Esophagus muscularis mucosa (tissue), 4 donors: ENCODE measurements at places on chromosomes 5 and 9.

DNA sequence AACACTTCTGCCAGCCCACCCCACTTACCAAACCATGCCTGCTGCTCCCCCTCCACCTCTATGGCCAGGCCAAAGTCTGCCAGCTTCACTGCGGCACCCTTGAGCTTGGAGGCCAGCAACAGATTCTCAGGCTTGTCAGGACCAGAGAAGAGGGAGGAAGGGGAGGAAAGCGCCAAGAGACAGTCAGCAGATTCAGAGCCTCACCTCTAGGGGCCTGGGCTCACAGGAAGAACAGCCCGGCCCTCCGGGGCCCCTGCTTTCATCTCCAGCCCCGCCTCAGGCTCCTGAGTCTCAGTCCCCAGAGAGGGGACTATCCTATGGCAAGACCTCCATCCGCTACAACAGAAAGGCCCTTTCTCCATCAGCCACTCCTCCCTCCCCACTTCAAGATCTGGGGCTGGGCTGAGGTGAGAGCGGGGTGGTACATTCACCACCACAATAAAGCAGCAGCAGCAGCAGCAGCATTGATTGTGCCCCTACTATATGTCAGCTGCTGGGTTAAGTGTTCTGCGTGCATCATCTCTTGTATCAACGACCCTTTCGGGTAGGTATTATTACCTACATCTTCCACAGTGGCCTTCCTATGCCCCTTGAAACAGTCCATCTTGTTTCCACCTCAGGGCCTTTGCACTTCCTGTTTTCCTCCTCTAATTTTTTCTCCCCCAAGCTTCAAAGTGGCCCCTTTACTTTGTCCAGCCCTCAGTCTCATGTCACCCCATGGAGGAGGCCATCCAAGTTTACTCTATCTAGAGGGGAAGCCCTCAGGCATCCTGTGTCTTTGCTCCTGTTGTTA is 36.0 kb downstream of the CAMK2A start:
- no peak for DNase-seq

DNA sequence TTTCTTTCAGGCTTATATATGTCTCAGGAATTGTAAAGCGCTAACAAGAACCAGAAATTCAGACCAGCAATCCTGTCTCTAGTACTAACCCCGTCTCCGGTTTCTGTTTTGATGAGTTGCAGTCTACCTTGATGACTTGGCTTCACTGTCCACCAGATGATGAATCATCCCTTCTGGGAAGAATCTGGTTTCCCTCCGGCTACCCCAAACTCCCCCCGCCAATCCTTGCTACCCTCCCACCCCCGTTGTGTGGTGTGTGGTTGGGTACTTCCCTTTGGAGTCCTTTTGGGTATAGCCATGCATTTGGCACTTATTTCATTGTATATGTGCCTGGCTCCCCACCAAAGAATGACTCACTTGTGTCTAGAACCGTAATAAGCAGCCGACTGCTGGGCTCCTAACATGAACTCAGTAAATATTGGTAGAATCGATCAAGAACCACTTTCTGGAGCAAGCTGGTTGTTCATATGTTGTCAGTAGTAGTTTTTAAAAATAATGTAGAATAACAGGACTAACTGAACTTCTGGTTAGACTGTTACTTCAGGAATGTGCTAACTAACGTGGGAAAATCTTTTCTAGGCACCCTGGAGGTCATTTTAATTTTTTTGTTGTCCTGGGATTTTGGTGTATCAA is 8.3 kb upstream of the TGFBI start:
- no peak for DNase-seq

- no peak for DNase-seq
These were observed 23.9 kb upstream of the CTSL start for GRCh38 chr9:87701931-87702421.

DNA sequence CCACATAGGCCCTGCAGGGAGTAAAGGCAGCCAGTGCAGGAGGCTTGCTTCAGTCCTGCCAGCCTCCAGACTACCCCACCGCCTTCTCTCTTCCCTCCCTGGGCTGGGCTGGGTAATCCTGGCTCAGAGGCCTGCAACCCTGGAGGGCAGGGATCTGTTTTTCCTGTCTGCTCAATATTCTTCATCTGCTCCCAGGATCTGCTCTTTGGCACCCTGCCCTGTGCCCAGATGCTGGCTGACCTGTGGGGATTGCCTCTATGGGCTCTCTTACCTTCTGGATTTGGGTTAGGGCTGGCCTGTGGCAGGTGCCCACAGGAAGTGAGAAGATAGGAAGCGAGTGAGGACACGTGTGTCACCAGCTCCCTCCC is 7.3 kb upstream of the ANGPTL2 start:
- DNase-seq, result no peak

- no peak for DNase-seq
These were observed 43.1 kb downstream of the BASP1 start for GRCh38 chr5:17260549-17260948.

DNA sequence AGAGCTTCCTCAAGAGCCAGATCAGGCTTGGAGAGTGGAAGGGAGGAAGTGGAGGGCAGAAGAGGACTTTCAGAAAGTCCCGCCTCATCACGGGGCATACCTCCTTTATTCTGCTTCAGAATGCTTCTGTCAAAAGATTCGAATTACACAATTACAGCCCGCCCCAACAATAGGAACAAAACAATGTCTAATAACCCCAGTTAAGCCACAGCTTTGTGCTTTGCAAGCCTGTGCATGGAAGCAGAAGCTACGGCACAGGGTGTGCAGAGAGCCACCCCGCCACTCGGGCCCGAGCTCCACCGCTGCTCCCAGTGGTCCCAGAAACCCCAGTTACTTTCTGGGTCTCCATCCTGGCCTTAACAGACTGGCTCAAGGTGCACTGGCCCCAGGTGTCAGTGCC is 23.5 kb downstream of the HNRNPH1 start:
- DNase-seq, result no peak

- no peak for DNase-seq
These were observed 31.0 kb upstream of the TCF7 start for GRCh38 chr5:134083517-134083916.

GRCh38 chr5:164636456-164636855 is 1131.0 kb downstream of the MAT2B start:
- no peak for DNase-seq

GRCh38 chr5:179530069-179530998 is 20.0 kb upstream of the RUFY1 start:
- no peak for DNase-seq

GRCh38 chr5:73030995-73031394 is 75.2 kb downstream of the FCHO2 start:
- no peak for DNase-seq

- DNase-seq, result no peak
These were observed 18.1 kb upstream of the SYK start for GRCh38 chr9:90783552-90783951.

DNA sequence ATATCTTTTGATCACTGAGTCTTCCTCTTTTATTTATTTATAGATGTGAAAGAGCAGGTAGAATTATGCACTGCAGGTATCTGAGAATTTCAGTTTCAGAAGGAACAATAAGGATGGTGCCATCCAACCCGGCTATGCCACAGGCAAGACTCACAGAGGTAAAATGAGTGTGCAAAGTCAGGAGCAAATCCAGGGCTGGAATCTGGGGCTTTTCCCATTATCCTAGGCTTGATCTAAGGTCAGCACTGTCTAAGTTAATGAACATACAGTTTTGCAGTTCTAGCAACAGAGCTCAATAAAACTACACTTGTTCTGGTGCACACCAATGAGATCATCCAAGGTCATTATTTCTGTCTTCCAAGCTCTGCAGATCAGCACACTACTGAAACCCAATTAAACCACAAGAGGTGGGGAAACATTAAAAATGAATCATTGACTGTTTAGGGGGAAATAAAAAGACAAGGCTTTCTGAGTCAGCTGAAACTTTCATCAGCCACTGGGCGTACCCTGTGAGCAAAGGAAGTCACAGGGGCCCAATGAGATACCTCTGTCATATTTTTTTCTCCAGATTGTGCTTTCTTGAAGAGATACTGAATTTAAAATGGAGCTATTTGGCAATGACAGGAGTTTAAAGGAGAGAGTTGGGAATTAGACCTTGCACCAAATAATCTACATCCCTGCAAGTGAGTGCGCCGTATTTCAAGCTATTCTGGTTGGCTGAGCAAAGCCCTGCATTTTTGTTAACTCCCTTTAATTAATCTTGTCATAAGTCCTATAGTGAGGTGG is 662.2 kb upstream of the ZNF608 start:
- no peak for DNase-seq

GRCh38 chr9:34574571-34574970 is 15.0 kb downstream of the CNTFR start:
- DNase-seq, result no peak

DNA sequence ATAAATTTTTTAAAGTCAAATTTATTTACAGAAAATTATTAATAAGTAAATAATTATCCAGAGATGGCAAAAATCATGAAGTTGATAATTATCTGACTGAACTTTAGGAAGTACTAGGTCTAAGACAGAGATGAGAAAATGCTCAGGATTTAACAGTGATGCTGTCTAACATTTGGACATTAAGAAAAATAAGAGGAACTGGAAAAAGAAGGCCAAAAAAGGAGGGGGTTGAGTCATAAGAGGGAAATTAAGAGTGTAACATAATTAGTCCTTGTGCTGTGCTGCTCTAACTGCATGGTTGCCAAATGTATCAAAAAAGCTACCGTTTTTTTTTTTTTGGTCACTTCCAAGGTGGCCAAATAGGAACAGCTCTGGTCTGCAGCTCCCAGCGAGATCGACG is 35.4 kb upstream of the TUT7 start:
- no peak for DNase-seq

DNA sequence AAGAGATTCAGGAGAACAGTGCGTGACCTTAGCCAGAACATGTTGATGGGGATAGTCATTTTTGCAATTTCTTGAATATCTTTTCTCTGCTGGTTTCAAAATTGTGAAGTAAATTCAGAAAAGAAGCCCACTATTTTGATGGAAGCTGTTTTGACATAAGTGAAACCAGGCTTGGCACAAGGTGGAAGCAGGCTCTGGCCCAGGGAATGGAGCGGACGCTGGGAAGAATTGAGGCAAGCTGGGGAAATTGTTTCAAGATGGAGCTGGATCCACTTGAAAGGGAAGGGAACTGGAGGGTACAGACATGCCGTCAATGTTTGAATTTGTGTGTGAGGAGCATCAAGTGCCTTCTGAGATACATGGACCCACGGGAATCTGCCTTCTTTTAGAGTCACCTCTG is 207.2 kb downstream of the GOLPH3 start:
- no peak for DNase-seq

DNA sequence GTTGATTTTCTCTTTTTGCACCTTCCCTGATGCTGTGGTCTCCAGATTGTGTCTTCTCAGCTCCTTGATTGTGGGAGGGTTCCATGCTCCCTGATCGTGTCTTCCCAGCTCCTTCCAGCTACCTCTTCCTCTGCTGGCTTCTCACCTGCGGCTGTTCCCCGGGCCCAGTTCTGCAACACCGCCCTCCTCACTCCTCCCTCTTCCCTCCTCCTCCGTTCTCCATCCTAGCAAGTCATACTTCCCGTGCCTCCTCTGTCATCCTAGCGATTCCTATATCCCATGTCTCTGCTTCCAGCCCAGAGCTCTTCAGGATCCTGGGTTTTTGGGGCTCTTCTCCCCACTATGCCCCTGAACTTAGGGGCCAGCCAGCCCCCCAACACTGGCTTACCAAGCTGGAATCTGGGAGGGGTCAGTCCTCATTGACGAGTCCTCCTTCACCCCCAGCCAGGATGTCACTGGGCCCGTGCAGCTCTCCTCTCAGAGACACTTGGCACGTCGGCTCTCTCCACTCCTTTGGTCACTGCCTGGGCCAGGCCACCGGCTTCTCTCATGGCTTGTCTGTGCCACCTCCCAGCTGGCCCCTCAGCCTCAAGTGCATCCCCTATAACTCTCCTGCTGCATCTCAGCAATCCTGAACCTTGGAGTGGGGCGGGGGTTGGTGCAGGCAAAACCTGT is 255.4 kb upstream of the MVB12B start:
- no peak for DNase-seq

GRCh38 chr5:170219615-170220014 is 13.2 kb upstream of the C5orf58 start:
- no peak for DNase-seq

- DNase-seq, result no peak
These were observed 39.5 kb downstream of the PRKACG start for GRCh38 chr9:68974431-68974830.

DNA sequence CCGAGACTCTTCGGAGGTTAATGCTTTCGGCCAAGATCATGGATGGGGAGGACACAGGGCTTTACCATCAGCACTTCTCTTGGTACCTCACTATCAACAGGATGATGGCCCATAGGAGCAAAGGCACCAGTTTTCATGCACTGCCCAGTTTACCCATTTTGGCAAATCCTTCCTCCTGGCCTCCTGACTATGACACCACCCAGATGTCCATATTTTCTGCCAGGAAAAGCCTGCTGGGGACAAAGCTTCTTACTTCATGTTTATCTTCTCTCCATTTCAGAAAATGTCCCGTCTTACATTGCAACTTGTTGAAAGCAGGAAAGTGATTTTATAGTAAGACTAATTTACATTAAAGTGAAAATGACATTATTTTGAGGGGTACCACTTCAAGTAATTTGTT is 61.4 kb upstream of the GAS1 start:
- DNase-seq, result no peak

GRCh38 chr9:115046824-115047223 is 71.1 kb downstream of the TNC start:
- no peak for DNase-seq

DNA sequence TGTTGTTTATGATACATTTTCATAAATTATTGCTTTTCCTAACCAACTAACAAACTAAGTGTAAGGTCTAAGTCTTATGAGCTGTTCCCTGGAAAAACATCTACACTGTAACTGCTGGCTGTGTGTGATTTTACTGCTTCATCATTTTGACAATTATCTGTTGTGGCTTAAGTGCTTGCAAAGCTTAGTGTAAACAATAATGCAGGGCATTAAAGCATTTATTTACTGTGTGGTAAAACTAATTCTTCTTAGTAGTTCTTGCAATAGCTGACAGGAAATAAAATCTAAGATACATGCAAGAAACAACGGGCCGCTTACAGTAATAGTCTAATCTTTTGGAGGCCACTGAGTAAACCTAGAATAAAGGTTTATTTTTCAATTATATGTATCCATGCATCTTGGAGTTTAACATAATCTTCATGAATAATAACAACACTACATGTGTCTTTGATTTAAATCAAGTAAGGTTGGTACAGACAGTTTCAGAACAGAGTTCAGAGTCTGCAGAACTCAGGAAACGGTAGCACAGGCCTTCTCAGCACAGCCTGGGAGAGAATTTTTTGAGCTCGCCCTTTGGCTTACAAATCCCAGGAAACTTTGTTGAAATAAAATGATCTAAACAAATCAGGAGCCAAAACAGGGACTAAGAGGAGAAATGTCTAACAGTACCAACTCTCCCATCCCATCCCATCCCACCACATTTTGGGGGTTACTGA is 473.1 kb downstream of the NR2F1-AS1 start:
- no peak for DNase-seq

- no peak for DNase-seq
These were observed 374.8 kb downstream of the KIAA0825 start for GRCh38 chr5:94243612-94244011.

DNA sequence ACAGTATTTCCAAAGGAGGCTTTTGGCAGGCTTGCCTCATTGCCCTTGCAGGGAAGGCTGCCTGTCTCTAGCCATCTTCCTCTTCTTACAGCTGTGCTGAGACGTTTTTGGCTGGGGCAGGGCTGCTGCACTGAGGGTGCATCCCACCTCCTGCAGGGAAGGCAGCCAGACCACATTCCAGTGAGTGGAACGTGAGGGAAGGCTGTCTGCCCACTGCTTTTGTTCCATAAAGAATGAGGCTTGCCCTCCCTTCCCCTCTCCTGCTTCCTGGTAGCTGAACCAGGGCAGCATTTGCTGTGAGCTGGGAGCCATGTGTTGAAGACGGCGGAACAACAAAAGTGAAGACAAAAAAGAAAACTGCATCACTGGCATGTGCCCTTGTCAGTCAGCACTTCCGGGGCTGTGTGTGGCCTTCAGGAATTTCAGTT is 16.8 kb downstream of the MGAT1 start:
- peak; percentile 89 for DNase-seq
